ENCODE measurements at places on chromosomes 16 and 17.

DNA sequence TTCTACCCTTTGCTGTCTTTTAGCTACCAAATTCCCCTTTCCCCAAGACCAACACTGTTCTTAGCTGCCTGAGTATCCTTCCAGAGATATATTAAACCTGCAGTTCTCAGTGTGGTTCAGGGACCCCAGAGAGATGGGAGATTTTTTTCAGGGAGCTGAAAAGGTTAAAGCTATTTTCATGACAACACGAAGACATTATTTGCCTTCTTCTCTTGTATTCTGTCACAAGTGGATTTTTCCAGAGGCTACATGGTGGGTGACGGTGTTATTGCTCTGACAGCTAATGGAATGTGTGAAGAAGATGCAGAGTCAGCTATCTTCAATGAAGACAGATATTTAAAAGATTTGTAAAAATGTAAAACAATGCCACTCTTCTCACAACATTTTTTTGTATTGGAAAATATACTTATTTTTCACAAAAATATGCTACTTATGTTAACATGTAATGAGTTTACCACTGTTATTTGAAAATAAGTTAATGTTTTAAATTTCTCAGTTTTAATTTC lies 69.0 kb downstream of the CFDP1 start:
- DNase-seq = no peak

DNA sequence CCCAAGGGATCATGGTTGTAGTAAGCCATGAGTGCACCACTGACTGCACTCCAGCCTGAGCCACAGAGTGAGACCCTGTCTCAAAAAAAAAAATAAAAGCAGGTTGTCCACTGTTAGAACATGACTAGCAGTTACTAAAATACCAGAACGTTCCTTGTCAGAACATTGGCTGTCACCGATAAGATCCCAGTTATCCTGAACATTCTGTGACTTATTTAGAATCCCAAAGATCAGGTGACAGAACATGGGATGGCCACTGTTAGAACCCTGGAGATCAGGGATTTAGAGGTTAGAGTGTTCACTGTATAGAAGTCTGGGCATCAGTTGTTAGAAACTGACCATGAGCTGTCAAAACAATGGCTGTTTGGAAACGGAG lies 8.6 kb downstream of the CES4A start:
- no peak for DNase-seq

- no peak for DNase-seq
Measured at GRCh38 chr16:35011-35677, 18.3 kb downstream of the POLR3K start.

GRCh38 chr16:54000361-54000760 lies 286.2 kb downstream of the IRX3 start:
- no peak for DNase-seq

- DNase-seq = no peak
Measured at GRCh38 chr16:56828647-56829046, 36.4 kb upstream of the SLC12A3 start.

Data from stimulated activated CD4-positive, alpha-beta T cell treated with anti-CD3 and anti-CD28 coated beads, Interleukin-1b, Interleukin-23, amount 100 ng/mL, for 1 hour (primary cell).